ENCODE measurements at places on chromosomes 13 and 19. TPM values are rescaled to one million over a fixed set of nuclear protein-coding genes. Genes with fewer than 3 reads are reported as not detected.

THSD8 gene
- not detected for total RNA-seq

ZNF99 gene
- not detected for total RNA-seq

PTH2 gene
- total RNA-seq = not detected

CPT1C gene
- total RNA-seq = 17.7 TPM

MBOAT7 gene
- 79.2 TPM for total RNA-seq

SBK3 gene
- 0.15 TPM for total RNA-seq

GIPC1 gene
- 103 TPM for total RNA-seq

DOCK6 gene
- 7.1 TPM for total RNA-seq

UBE2S gene
- total RNA-seq = 249 TPM

CNFN gene
- not detected for total RNA-seq

DKKL1 gene
- total RNA-seq = 1.3 TPM

ZNF792 gene
- total RNA-seq = 2.2 TPM

XAB2 gene
- 39.8 TPM for total RNA-seq

ZNF564 gene
- total RNA-seq = 3.7 TPM

MEIOSIN gene
- total RNA-seq = not detected

NUMBL gene
- total RNA-seq = 29.3 TPM

CERS4 gene
- 9.1 TPM for total RNA-seq

DAND5 gene
- not detected for total RNA-seq

SLC35E1 gene
- 33.1 TPM for total RNA-seq
